ENCODE measurements at places on chromosomes 5 and 9.

DNA sequence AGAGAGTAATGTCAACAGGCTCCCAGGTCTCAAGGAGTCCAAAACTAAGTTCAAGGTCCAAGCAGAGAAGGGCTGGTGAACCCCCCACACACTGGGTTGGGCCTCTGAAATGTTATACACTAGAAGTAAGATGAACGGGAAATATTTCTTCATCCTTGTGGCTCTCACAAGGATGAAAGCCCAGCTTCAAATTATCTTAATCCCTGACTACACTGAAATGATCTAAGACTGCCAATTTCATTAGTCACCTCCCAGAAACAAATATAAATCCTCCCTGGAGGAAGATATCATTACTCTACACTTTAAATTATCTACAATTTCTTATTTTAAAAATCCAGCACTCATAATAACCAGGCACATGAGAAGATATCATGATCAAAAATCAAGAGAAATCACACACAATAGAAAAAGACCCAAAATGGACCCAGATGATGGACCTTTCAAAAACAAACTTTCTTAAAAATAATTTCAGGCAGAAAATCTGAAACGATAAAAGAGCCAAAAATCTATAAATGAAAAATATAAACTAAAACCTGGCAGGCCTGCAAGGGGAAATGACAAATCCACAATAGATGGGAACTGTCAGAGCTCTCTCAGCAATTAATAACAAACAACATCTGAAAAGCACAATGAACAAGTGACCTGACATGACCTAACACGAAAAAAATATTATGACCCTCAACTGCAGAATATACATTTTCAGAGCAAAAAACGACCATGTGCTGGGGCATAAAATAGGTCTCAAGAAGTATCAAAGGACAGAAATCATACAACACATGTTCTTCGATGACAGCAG lies 117.4 kb downstream of the GPR21 start:
- no peak for DNase-seq

GRCh38 chr9:107875571-107875980 lies 386.0 kb upstream of the KLF4 start:
- no peak for DNase-seq

DNA sequence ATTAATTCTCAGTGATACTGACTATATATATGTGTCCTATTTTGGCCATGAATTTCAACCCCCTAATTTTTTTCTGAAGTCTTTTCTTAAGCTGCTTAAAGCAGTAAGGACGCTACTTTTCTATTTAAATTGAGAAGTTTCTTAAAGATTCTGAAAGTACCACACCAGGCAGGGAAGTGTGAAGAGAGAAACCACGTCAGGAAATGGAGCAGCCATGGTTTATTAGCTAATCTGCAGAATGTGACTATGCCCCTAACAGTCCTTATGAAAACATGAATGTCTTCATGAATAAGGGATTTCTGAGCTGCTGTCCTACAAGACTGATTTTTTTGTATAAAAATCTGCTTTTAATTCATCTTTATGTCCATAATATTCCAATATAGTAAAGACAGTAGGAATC lies 1724.3 kb upstream of the C9orf72 start:
- no peak for DNase-seq

DNA sequence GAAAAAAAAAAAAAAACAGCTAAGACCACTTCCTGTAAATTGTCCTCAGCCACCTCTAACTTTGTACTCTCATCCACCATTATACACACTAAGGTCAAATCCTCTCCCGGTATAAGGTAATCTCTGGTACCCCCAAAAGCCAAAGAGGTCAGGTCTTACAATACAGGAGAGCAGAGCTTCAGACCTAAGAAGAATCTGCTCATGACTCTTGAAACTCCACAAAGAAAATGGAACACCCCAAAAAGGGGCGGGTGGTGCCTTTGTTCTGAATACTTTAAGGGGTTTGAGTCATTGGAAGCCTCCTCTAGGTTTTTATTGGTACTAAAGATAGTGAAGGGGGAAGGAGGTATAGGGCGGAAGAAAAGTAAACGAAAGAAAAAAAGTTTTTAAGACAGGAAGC lies 69.8 kb downstream of the COL15A1 start:
- DNase-seq = peak; percentile 50

- no peak for DNase-seq
Observed at GRCh38 chr5:114250536-114250935, 111.3 kb upstream of the KCNN2 start.

DNA sequence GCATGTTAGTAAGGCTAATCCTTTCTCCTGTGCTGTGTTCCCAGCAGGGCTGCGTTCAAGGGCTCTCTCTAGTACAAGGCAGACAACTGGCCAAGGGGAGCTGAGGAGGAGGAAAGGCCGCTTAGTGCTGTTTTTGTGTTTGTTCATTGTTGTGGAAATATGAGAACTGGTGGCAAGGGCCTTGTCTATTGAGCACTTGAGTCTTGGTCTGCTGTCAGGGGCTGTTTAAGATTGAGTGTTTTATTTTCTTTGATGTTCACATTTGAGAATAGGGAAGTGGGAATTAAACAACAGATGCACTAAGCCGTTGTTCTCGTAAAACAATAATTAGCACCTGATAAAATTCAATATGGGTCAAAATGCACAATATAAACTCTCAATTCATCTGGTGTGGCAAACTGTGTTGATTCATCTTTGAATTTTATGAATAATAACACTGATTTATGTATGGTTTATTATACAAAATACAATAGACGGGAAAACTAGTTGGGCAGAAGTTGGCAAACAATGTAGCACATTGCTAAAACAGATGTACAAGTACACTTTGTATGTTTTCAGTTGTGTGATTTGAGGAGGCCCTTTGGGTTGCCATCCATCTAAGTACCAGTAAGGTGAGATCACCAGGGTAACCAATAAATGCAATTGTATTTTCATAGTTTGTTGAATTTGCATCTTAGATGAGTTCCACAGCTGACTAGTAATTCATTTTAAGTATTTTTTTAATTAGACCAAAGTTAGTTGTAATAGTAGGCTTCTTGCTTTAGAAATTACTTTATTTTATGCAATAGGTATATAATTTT lies 97.6 kb upstream of the GRHPR start:
- no peak for DNase-seq

DNA sequence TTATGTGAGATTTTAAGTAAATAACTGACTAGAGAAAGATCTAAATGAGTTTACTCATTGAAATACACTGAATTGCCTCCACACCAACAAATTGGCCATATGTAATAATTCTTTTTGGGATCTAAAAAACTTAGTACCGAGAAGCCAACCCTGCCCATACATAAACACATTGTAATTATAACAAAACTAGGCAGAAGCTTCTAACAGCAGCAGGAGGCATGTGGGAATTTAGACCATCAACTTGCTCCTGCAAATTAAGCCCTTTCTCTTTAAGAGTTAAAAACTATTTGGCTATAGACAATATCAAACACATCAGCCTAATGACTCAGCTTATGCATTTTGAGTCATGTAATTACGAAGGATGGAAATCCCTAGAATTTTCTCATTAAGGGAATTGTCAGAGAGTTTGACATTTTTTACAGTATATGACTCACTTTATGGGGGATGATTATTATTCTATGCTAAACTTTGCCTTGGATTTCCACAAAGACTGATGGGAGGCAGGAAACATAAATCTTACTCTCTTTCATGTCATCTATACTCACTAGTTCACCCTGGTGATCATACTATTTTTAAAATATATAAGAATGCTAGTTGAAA lies 1.0 kb downstream of the IL7R start:
- no peak for DNase-seq

- no peak for DNase-seq
Observed at GRCh38 chr5:150266871-150267291, 22.7 kb downstream of the CAMK2A start.

DNA sequence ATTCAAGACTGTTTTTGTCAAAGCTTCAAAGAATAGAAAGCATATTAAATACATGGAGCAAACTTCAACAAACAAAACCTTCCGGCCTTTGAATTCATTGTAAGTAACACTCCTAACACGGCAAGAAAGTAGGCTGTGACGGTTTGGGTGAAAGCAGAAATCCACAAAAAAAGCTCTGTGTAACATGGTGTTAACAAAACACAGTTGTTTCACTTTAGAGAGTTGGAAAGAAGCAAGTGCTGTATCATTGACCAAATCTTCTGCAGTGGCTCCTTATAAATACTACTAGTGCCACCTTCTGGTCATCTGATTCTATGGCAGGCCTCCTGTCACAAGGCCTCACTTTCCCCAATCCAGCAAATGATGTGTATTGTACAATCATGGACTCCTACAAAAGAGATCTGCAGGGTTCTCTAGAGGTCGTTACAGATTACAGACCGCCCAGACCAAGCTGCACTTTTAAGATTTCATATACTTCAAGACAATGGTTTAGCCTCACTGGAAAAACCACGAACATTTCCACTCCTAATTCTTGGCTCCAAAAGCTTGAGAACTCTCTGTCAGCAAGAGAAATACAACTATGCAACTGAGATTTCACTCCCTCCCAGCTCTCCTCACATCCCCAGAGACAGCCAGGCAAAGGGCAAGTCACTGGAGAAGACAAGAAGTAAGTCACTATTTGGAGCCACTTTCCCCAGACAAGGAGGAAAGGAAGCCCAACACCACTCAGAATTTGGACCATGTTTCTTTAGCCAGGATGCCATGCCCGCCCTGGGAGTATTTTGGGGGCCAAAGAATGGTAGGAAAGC lies 196.2 kb downstream of the DTWD2 start:
- DNase-seq = no peak

- DNase-seq = no peak
Observed at GRCh38 chr9:134634667-134635230, 6.9 kb upstream of the COL5A1 start.

- no peak for DNase-seq
Observed at GRCh38 chr5:140044041-140044440, 942 bp upstream of the NRG2 start.

DNA sequence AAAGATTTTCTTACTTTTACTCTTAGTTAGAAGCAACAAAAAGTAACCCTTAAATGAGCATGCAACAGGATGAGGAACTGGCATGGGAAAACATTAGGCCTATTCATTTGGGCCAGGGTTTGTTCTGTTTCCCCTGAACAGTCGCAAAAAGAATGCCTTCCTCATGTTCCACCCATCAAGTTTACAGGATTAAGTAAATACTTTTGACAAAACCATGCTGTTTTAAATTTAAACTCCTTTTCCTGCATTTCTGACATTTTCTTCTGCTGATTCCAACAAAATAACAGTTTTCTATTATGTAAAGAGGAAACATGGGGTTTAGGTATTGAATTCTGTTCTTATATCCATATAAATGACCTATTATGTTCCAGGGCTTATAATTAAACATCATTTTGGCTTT lies 236.6 kb upstream of the ACTBL2 start:
- no peak for DNase-seq

DNA sequence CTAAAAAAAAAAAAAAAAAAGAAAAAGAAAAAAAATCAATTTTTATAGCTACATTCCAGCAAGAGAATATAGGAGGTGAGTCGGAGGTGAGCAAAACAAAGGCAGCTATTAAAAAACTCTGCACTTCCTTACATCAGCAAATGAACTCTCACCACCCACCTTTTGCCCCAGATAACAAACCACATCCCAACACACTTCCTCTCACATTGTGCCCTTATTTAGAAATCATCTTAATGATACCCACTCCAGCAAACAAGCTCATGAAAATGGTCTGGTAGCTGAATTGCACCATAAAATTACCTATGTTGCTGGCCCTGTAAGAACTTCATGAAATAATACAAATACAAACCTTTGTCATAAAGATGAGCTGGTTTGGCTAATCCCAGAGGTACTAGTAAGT lies 82.9 kb downstream of the CEMIP2 start:
- DNase-seq = peak; percentile 28

- DNase-seq = peak; percentile 79
Observed at GRCh38 chr9:129962889-129963703, 79.9 kb downstream of the FNBP1 start.

- no peak for DNase-seq
Observed at GRCh38 chr5:16486711-16487111, 21.1 kb upstream of the ZNF622 start.

GRCh38 chr9:124208571-124208970 lies 49.2 kb upstream of the NEK6 start:
- no peak for DNase-seq

- DNase-seq = no peak
Observed at GRCh38 chr5:143564417-143564816, 160.9 kb upstream of the NR3C1 start.

- no peak for DNase-seq
Observed at GRCh38 chr5:4410151-4410550, 730.0 kb upstream of the ADAMTS16 start.

GRCh38 chr9:126527109-126527825 lies 86.5 kb upstream of the LMX1B start:
- DNase-seq = no peak

DNA sequence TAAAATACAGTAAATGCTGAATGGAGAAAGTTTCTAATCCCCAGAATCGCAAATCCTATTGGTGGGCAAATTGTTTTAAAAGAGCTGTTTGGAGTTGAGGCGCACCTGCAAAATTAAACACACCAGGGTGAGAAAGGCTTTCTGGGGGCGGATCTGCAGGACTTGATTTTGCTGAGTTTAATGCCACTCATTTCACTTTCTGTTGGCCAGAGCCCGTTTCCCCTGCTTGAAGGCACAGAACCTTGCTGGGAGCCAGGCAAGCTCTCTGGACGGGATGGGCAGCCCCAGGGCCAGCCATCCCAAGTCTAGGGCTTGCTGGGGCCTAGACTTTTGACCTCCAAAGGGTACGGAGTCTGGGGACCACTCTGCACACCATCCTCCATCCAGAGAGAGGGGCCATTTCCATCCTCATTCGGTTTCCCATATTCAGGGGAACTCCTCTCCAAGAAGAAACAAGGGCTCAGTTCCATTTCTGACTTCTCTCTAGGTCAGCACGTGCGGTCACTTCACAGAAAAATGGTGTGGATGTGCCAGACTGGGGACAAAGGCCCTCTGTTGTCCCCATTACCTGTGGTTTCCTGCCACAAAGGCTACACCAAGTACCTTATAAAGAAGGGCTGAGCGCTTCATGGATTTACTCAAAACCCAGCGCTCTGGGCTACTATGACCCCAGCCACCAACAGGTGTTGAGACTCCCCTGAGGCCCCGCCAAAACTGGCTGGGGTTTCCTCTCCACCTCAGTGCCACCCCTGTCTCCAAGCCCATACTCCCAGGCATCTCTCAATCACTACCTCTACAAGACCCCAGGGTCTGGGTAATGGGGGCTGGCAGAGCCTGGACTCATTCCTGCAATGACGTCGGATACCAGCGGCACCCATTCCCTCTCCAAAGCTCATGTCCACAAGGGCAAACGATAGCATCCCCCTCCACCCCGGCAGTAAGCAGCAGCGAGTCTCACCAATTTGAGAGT lies 170.0 kb downstream of the AUH start:
- no peak for DNase-seq

- DNase-seq = no peak
Observed at GRCh38 chr5:65819905-65820240, 97.9 kb downstream of the NLN start.

DNA sequence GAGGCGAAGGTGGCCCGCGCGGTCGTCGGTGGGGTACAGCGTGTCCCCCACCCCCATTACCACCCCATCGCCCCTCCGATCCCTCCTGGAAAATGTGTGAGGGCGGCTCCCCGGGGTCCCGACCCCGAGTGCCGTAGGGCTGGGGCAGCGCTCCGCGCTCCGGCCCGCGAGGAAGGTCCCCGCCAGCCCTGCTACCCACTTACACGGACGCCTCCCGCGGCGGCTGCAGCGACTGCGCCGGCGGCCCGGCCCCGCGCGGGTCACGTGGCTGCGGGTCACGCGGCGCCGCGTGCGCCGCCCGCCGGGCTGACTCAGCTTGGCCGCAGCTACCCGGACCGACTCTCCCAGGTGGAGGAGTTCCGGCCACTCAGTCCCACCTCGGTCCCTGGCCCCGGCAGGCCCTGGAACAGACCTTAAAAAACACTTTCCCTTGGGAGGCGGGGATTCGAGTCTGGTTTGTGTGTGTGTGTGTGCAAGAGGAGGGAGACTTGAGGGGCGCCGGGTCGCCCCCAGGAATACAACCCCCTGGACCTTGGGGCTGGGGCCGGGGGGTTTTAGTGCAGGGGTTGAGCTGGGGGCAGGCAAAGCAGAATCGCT lies at the start of gene GNPDA1:
TSS of gene GNPDA1 (minus strand) at position 236 of the 597 bp plus-strand sequence. CDS start 992 bp downstream, outside the sequence.
- DNase-seq = peak; percentile 71
